Head of caudate nucleus (tissue), 42 donors: ENCODE measurements at places on chromosomes 11 and 22.
A peak's percentile ranks its signal among the peaks of the same experiment; 100 is the strongest.

GRCh38 chr11:70625582-70626518, 227.5 kb downstream of the CTTN start:
- DNase-seq = peak; percentile 84

DNA sequence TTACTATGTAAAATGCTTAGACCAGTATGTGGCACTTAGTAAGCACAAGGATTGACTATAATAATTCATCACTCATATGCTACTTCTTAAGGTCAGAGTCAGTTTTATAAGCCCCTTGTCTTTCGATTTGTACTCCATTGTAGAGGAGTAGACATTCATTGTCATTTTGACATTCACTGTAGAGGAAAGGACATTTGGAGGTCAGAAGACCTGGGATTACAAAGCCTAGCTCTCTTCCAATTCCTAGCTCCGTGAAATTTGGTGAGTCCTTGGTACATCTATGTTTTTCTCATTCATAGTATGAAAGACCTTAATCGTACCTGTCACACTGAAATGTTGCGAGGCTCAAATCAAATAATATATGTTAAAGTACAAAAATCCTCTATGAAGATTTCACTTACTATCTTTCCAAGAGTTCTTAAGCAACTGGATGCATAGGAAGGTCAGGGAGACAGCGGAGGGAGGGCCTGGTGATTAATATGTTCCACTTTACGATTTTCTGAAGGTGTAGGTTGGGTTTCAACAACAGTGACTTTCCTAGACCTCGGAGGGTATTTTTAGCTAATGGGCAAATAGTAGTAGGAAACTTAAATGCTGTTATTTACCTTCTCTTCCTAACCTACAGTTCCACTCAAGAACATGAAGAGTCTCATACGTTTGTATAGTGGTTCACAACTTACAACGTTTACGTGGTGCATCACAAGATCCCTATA, 1.4 kb upstream of the EMSY start:
- no peak for DNase-seq

- no peak for DNase-seq
Measured at GRCh38 chr11:13183826-13184196, 93.8 kb upstream of the BMAL1 start.

- no peak for DNase-seq
Measured at GRCh38 chr22:48428631-48429371, 1398.9 kb downstream of the BRD1 start.

DNA sequence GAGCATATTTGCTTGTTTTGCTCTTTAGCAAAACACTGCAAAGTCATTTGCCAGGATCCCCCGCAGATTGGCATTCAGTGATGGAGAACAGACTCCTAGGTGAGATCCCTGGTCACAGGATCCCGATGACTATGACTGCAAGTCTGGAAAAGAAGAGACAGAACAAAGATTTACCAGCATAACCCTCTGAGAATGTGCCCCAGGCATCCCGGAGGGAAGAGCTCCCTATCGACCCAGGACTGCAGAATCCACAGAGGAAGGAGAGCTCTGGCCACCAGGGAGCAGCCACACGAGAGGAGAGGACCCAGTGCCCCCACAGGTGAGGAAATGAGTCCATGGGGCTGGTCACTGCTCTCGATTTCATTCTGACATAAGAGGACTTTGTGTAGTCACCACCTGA, 105.2 kb downstream of the ZNF280B start:
- no peak for DNase-seq

DNA sequence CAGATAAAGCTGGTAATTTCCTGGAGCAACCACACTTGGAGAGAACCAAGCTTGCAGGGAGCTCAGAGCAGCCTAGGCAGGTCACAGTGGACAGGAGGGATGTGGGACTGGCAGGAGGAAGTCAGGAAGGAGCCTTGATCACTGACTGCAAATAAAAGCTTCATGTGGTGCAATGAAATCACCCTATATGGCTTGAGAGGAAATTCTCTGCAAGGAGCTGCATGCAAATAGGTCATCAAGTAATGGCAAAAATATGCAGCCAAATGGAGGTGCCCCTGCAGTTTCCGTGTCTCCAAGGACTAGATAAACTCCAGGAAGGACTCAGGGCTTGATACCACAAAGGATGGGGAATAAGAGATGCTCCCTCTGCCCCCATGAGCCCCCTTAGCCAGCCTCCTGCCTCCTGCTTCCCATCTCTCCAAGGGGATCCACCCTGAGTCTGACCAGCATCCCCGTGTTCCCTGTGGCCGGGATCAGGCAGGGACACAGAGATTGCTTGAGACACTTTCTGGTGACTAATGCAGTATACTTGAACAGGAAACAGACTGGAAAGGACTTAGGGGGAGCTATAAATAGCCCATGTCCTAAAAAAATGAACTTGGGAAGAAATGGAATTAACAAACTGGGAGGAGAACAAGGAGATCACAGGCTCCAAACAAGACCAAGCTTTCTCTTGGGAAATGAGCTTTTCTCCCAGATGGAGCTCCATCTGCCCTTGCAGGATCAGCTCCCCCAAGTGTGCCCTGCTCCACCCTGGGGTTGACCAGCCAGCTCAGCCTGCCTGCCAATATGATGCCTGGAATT, 23.9 kb upstream of the MICAL2 start:
- no peak for DNase-seq

- DNase-seq = no peak
Measured at GRCh38 chr11:47987781-47988180, 7.4 kb downstream of the PTPRJ start.

GRCh38 chr11:104619751-104620150, 278.5 kb downstream of the CASP12 start:
- DNase-seq = no peak

- DNase-seq = no peak
Measured at GRCh38 chr22:44618400-44618799, 83.6 kb upstream of the PRR5 start.

GRCh38 chr11:121460941-121461514, 8.3 kb upstream of the SORL1-AS1 start:
- no peak for DNase-seq
